ENCODE measurements at places on chromosomes 2 and 18. TPM values are rescaled to one million over a fixed set of nuclear protein-coding genes. Genes with fewer than 3 reads are reported as not detected.

GRCh38 chr2:28390746-28391563, 1.7 kb upstream of the FOSL2 start:
- DNase-seq, result peak; percentile 66

DNA sequence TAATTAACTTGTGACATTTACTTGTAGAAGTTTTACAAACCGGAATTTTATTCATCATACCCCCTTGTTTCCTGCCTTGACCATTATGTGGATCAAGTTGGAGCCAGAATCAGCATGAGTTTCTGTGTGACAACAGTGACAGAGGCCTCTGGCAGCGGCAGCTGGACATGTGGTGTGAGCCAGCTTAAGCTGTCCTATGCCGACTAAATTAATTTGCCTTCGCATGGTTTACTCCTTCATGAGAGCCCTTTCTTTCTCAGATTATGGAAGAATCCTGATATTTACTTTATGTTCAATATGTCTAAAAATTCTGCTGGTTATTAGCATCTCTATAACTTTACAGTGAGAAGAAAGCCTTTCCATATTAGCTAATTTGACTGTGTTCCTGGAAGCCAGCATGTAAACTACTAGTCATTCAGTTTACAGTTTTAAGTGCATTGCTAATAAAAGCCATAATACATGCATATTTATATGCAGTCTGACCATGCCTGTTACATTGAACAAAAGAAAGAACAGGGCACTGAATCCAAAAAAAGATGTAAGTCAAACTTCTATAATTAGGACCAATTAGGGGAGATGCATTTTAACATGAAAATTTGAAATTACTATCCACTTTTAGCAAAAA, 495.8 kb upstream of the ACVR2A start:
- DNase-seq, result no peak

GRCh38 chr2:36574560-36574959, 23.4 kb downstream of the FEZ2 start:
- DNase-seq, result no peak

GALR1 gene
- not detected for total RNA-seq

DNA sequence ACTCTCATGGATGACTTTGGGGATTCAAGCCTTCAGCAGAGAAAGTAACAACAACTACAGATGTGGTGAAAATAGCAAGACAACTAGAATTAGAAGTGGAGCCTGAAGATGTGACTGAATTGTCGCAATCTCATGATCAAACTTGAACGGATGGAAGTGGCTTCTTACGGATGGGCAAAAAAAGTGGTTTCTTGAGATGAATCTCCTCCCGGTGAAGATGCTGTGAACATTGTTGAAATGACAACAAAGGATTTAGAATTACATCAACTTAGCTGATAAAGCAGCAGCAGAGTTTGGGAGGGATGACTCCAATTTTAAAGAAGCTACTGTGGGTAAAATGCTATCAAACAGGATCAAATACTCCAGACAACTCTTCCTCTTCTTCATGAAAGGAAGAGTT, 43.1 kb downstream of the AAK1 start:
- DNase-seq, result no peak

SLC66A2 gene
- total RNA-seq, result 47.2 TPM

SERPINB13 gene
- not detected for total RNA-seq
